Activated CD8-positive, alpha-beta memory T cell treated with anti-CD3 and anti-CD28 coated beads for 1 hour (primary cell): ENCODE measurements at places on chromosomes 5 and 9.

- DNase-seq = no peak
Measured at GRCh38 chr5:103480246-103480645, 82.3 kb downstream of the NUDT12 start.

GRCh38 chr9:96719921-96720320, 58.0 kb downstream of the ZNF510 start:
- no peak for DNase-seq

DNA sequence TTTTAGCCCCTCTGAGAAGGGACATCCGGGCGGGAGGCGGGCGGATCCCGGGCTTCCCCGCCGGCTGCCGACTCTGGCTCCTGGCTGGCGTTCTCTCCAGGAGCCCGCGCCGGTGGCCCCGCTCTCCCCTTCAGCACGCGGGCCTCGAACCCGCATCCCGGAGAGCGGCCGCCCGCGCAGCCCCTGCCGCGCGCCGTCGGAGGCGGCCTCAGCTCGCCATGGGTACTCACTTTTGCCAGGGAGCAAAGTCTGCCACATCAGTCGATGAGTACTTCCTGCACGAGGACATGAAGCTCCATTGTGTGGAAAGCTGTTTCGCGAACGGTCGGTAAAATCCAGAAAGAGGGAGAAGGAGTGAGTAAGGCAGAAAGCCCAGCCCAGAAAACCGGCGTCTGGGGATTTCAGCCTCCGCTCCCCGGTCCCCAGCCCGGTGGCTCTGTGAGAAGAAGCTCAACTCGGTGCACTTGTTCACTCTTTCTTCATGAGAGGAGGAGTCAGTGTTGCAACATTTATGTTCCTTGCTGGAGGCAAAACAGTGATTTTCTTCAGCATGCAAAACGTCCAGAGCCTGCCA, at the start of gene PRLR:
Gene PRLR, minus strand, starts transcription at position 450 of the 574 bp plus-strand sequence. CDS start 140,867 bp downstream, outside the sequence.
- no peak for DNase-seq

GRCh38 chr5:999032-999501, 9.5 kb upstream of the NKD2 start:
- DNase-seq = no peak

DNA sequence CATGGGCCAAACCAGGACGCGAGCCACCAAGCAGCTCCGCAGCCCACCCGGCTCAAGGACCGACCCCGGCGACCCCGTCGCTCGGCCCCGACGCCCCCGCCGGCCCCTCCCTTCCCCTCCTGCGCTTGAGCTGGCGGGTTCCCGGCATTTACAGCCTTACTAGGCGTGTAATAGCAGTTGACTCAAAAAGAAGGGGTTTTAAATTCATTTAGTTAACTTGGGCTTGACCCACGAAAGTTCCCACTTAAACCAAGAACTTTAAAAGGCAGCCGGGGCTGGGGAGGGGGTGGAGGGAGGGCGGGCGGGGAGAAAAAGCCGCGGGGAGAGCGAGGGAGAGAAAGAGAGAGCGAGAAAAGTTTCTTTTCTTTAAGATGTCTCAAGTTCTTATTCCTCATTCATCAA, 636 bp downstream of the PRDM12 start:
- DNase-seq = no peak

DNA sequence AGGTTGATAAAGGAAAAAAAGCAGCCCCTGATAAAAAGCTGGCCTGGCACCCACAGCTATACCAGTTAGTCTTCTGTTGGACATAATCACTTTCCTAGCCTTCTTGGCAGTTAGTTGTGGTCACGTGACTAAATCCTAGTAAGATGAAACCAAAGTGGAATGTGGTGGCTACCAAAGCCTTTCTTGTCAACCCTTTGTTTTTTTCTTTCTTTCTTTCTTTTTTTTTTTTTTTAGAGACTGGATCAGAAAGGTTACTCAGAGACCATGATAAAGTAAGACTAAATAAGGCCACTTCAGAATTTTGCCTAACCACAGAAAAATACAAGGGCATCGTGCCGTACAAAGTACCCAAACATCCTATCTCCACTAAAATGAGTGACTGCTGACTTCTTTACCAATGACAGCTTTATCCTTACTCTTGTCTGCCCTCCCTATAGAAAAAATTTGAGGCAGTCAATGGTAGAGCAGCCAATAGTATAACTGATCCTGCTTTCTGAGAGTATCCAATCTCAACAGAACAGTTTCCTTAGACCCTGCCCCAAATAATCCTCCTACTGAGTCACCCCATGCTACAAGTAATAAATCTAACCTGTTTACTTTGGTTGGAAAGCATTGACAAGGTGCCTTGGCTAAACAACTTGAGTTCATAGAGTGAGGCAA, 14.2 kb upstream of the KIF27 start:
- DNase-seq = no peak

DNA sequence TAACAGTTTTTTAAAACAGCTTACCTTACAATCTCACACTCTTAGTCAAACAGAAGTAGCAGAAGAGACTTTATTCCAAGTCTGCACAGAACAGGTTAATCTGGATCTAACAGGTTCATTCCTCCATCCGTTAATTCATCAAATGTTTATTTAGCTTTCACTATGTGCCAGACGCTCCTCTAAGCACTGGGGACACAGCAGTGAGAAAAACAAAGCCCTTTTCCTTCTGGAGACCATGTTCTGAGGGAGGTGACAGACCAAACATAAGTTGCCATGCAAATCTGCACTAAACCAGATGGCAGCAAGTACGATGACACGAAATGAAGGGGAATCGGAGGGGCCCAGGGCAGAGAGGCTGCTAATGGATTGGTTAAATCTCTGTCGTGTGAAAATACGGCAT, 17.1 kb upstream of the GLIPR2 start:
- no peak for DNase-seq

DNA sequence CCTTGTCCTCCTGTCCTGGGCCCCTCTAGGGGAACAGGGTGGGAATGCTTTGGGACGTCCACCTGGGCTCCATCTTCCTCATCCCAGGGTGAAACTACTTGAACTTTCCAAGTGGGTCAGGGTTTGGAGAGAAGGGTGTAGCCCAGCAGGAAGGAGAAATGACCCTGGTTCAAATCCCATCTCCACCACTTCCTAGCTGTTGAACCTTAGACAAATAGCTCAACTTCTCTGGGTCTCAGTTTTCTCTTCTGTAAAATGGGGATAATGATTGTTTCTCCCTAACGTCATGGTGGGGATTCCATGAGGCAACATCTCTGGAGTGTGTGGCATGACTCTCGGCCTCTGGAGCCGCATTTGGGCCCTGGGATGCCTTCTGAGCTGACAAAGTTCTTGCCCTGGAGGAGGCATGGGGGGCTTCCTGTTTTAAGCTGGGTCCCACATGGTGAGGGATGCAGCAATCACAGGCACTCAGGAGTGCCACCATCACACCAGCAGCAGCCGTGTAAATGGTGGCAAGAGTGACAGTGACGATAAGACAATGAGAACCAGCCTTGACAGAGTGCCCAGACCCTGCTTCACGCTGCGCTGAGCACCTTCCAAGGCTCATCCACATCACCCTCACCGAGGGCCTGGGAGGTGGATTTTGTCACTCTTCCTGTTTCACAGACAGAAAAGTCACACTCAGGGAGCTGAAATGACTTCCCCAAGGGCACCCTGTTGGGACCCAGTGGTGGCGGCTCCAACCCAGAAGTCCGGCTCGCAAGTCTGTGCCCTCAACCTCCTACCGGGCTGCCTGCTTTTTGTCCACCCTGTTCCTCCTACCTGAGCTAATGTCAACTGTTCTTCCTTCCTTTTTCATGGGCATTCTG, 69.5 kb upstream of the IER5L start:
- DNase-seq = no peak

DNA sequence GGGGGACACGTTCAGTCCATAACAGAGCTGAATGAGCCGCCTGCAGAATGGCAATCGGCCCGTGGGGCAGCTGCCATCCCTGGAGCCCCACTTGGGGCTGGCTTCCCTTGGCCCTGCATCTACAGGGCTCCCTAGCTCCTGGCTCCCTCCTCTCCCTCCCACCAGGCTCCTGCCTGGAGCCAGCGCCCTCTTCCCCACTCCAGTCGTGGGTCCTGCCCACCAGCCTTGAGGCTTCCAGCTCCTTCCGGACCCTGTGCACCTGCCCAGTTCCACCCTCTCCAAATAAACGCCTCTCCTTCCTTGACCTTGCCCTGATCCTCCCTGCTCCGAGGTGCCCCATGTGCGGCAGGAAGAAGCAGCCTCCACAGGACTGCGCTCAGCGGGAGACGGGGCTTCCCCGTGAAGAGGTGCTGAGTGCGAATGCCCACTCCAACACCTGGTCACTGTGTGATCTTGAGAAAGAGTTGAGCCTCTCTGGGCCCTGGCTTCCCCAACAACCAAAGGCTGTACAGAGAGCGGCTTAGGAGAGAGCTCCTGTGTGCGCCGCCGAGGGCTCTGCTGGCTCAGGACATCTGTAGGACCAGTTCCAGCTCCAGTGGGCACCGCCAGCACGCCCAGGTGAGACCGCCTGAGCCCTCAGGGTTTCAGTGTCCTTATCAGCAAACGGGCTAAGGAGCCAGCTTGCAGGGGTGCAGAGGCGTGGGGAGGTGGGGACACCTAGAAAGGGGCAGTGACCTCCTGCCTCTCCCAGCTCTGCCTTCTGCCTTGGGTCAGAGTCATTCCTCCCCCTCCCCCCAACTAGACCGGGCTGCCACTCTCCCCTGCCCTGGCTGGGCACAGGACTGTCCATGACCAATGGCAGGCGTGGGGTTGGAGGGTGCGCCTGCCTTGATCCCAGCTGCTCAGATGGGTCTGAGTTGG, 12.1 kb downstream of the C9orf50 start:
- DNase-seq = no peak

DNA sequence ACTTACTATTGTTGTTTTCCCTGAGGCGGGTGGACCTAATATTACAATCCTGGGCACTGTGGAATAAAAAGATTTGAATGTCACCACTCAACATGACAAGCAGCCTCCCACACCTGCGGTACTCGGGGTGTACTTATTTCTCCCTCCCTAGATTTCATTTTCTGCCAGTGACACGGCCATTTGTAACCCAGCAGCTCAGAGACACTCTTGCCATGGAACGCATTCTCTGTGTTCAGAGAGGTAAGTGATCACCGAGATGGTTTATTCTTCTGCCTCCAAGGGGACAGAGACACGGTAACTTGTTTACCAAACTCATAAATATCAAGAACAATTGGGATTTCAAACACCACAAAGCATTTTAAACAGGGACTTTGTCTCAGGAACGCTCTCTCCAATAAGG, 11.2 kb downstream of the AK8 start:
- DNase-seq = no peak

DNA sequence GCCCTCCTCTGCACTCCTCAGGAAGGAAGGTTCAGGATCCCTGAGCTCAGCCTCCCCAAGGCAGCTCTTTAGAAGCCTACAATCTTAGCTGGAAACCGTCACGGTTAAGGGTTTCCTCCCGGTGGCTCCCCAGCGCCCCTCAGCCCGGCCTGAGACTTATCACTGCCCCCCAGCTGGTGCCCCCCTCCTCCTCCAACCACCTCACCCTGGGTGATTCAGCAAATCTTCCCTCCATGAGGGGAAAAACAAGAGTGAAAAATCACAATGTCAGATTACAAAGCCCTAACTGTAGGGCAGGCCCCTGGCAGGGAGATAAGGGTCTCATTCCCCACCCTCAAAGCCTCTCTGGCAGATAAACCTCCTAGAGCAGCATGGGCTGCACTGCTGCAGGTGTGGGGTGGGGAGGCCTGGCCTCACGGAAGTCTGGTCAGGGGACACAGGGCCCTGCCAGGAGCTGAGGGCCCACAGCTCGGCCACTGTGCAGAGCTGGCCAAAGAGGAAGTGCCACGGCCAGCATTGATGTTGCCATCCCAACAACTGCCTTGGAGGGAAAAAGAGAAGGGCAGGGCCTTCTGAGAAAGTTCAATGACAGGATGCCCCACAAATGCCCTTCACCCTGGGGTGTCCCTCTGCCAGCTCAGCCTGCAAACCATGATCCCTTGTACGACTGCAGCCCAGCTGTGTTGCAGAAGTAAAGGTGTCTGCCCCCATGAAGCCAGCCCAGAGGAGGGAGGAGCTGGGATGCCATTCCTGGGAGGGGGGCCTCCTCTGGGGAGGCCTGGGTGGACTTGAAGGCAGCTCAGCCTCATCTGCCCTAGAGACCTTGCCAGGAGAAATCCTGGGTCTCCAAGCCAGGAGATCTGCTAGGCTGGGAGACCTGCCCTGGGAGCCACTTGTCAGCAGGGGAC, 25.9 kb downstream of the GFI1B start:
- DNase-seq = no peak

DNA sequence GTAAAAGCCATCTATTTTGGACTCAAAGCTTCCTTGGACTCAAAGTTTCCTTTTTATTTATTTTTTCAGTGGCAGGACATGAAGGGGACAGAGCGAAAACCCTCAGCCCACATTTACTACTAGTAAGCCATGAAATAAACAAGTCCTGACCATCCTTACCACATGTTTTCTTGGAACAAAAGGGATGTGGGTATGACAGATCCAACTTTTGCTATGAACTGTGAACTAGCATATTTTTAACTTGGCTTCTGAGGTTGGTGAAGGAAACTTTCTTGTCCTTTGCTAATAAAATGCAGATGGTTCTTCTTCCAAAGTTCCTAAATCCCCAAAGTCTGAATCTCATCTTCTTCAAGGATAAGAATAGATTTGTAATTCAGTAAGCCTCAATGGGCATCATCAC, 122.7 kb upstream of the TNC start:
- no peak for DNase-seq

DNA sequence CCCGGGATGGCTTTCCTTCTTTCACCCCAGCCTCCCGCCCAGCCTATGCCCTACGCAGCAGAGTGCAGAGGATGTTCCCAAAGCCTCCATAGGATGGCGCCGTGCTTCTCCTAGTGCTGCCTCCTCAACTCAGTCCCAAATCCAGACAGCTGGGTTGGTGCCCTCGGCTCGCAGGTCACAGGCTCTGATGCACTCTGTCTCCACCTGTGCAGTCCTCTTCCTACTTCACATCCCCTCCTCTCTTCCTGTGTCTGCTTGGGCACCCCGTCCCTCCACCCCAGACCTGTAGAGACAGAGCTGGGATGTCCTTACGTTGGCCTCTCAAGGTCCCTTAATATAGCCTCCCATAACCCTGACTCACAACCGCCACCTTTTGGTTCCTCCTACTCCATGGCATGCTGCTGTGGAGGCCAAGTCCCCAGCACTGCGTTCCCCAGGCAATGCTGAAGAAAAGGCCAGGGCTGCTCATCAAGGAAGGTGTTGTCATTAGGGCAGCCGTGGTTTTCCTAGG, 314.4 kb downstream of the GADD45G start:
- no peak for DNase-seq

GRCh38 chr5:31415009-31415923, 116.6 kb downstream of the DROSHA start:
- DNase-seq = no peak

GRCh38 chr9:109232449-109233237, 65.6 kb upstream of the FRRS1L start:
- no peak for DNase-seq

DNA sequence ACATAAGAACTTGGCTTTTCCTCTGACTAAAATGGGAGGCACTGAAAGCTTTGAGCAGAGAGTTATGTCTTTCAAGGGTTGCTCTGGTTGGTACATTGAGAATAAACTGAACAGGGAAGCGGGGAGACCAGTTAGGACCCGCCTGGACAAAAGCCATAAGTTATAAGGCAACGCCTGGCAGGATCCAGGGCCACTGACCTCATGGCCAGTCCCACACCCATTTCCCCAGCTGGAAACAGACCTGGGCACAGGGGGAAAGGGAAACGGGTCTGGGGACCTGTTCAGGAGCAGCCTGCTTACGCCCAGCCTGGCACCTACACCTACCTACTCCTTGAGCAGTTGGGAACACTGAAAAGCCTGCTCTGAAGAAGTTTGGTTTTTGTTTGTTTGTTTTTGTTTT, 1.3 kb downstream of the SPINK4 start:
- no peak for DNase-seq
